ENCODE measurements at places on chromosomes 2 and 18.

- no peak for DNase-seq
Observed at GRCh38 chr18:3867864-3868311, 417.9 kb downstream of the TGIF1 start.

GRCh38 chr2:168466834-168467565, 10.9 kb downstream of the CERS6 start:
- no peak for DNase-seq

- peak; percentile 16 for DNase-seq
Observed at GRCh38 chr2:68103709-68104055, 40.9 kb upstream of the C1D start.

DNA sequence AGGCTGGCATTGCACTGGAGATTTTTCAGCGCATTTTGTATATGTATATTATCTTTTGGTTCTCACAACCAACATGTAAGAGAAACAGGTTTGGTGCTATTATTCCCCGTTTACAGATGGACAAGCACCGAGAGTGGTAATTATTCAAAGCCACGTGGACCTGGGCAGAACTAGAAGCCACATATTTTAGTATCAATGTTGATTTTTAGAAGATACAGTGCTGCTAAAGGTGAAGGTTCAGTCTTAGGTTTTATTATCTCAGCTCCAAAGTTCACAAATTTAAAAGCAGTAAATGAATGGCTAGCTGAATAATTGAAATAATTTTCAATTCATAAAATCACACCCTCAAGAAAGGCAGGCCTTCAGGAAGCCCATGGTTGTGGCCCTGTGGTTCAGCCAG, 400.6 kb upstream of the ID2 start:
- no peak for DNase-seq

DNA sequence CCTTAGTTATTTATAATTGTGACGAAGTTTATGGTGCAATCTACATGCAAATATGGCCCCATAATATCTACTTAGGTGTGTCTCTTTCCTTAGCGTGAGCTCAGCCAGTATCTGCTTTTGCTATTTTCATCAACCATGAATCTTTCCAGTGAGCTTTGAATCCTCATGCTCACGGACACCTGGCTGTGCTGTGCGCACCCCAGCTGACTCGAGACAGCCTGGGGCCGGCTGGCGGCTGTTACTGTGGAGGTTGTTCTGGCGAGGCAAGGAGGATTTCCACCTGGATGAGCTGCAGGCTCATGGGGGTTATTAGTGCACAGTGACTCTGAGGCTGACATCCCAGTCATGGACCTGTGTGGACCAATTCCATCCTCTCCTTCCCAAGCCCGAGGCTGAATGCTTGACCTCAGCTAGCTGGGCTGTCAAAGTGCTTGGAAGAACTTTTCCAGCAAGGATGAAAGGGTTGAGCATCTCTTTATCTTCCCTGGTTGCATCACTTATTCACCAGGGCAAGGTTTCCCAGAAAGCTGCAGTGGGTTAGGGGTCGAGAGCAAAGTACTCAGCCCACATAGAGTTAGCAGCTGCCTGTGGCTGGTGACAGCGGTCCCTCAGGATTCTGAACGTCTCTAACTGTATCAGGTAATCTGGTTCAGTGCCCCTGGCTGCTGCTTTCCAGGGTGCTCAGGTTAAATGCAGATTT, 141.7 kb downstream of the ARL4C start:
- DNase-seq = no peak

- no peak for DNase-seq
Observed at GRCh38 chr2:135246711-135247270, 194.7 kb downstream of the RAB3GAP1 start.

DNA sequence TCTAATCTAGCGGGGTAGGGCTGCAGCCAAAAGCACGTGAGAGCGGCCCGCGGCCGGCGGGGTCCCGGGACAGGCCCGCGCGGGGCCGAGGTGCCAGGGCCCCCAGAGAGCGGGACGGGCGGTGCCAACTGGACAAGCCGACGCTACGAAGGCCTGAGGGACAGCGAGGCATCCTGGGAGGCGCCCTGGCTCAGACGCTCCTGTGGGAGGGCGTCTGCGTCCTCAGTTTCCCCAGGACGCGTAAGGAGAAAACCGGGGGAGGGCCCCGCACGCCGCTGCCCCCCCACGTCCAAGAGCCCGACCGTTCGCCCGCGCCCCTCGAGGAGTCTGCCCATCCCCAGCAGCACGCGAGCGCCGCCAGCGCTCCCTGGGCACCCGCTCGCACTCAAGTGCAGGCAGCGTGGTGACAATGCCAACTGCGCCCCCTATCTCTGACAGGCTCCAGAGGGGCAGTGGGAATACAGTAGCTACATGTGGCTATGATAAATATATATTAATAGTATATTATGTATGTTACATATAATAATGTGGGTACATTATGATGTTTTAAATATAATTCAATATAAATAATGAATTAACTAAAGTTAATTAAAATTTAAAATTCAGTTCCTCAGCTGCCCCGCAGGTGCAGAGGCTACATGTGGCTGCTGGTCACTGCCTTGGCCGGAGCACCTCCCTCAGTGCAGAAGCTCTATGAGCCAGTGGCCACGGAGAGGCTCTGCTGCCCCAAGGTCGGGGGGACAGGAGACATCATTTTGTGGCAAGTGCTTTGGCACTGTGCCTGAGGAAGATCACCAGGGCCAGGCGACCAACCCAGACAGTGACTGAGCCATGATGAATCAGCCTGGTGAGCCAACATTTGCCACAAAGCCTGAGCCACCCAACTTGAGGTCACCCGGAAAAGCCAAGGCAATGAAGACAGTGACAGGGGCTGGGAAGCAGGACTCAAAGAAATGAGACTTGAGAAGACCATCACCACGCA, 5.5 kb upstream of the SFT2D3 start:
- peak; percentile 39 for DNase-seq

GRCh38 chr2:199405241-199405640, 52.5 kb downstream of the SATB2 start:
- DNase-seq = no peak

GRCh38 chr2:241925277-241925676, 55.7 kb downstream of the RTP5 start:
- DNase-seq = no peak

DNA sequence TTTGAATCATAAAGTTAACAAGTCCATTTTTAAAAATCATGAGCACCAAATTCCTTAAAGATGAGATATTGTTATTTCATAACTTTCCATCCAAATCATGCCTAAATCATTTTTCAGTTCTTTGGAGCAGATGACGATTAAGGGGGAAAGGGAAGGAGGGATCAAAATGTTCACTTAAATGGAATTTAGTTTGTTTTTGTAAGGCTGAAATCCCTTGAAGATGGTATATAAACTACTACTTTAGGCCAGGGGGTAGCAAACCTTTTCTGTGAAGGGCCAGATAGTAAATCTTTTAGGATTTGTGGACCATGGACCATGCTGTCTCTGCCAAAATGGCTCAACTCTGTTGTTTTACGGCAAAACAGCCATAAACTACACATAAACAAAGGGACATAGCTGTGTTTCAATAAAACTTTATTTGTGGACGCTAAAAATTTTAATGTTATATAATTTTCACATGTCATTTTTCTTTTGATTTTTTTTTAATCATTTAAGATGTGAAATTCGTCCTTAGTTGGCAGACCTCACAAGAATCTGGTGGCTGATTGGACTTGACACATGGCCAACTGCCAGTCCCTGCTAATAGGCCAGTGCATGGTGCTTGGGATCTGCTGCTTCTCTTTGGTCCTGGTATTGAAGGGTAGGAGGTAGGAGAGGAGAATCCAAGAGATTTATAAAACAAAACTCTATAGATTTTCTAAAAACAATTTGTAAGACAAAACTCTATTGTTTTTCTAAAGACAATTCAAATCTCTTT, 52.0 kb upstream of the RTN4 start:
- peak; percentile 85 for DNase-seq

DNA sequence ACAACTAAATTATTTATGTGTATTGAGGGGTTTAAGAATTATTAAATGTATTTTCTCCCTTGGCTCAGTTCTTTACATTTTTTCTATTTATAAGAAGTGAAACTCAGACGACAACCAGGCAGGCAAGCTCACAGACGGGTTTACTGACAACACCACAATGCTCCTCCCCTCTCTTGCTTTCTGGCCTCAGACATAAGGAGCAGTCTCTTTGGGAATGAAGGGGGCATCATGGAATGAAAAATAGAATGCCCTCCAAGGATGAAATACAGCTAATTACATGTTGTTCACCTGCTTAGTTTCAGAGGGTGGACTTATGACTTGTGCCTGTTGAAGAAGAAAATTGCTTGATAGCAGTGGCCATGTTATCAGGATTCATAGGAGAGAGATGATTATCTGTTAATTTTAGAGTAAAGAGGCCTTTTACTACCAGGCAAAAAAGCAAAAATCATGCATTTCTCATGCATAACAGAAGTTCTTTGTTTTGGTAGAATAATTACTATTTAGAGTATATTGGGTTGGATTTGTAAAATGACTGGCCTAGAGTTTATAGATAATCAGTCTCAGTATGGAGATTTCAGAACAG, 172.1 kb upstream of the LRRTM1 start:
- DNase-seq = no peak

- no peak for DNase-seq
Observed at GRCh38 chr2:136128905-136129304, 11.0 kb upstream of the CXCR4 start.

- no peak for DNase-seq
Observed at GRCh38 chr2:168529900-168530561, 74.0 kb downstream of the CERS6 start.

DNA sequence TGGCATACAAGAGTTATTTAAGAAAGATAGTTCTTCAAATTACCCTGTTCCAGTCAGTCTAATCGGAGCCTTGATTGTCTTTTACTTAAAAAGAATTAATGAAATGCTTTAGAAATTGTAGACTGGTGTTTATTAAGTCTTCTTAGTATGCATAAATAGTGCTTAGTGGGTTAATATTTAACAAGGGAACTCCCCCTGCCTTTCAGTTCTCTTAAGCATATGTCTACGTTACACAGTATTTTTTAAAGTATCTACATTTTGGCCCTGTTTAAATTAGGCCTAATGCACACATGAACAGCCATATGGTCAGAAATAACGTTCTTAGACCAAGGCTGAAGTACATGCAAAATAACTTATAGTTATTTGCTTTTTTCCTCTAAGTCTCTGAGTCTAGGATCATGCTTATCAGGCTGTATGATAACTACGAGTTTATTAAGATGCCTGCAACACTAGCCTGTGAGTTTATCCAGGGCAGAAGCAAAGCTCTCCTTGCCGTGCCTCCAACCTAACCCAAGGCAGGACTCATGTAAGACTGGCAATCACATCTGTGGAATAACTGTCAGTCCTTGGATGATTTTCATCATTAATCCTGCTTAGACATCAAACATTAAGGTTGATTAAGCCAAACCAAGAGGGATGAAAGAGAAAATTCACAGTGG, 6.7 kb downstream of the BCL2 start:
- DNase-seq = no peak

DNA sequence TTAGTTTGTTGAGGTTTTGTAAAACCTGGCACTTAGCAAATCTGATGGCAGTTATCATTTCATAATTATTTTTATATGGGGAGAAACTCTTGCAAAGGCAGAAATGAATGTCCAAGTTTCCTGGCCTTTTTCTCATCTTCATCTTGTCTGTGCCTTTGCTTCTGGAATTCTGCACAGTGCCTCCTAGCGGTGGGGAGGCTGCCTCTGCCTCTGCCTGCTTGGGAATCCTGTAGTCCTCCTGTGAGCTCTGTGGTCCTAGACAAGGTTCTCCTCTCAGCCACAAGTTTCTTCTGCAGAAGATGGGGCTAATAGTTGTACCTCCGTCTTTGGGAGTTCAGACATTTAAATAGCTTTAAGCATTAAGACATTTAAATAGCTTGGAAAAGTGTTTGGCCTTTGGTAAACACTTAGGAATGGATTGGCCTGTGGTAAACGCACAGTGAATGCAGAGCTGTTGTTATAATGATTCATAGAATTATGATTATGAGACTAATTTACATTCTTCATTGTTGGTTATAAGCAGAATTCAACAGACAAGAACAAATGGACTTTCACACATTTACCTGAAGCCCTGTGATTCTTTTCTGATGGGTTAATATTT, 101.2 kb downstream of the ZNF236 start:
- no peak for DNase-seq

Data from astrocyte (in vitro differentiated cells and primary cell).